ENCODE measurements at places on chromosomes 4 and X.

DNA sequence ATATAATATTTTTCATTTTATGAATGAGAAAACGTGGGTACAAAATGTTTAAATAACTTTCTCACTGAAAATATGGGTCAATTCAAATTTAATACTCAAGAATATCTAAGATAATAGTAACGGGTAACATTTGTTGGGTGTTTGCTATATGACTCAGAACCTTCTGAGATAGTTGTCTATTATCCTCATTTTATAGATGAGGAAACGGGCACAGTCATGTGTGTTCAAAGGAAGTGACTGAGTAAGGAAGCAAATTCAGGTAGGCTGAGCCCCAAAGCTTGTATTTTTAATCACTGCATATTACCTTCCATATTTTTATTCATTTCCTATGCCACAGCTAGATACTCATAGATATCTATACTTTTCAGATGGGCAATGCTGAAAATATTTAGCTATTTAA lies 12.2 kb upstream of the CAMK2D start:
- no peak for DNase-seq

DNA sequence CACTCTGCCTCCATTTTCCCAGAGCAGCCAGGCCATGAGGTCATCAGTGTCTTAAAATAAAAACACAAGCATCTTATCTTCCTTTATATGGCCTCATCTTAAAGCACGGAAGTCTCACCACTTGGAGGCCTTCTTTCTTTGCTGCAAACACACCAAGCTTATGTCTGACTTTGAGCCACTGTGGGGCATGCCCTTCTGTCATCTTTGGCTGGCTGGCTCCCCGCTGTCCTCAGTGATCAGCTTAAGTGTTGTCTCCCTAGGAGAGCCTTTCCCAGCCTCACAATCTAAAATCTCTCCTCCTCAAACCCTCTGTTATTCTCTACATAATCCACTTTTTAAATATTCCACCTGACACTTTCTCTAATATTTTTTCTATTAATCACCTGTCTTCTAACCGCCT lies 191.6 kb upstream of the TTC29 start:
- DNase-seq = no peak

- no peak for DNase-seq
These were observed 14.1 kb downstream of the ACSL1 start for GRCh38 chr4:184811526-184812198.

GRCh38 chr4:8594097-8595038 lies 1.8 kb downstream of the CPZ start:
- DNase-seq = peak; percentile 75

DNA sequence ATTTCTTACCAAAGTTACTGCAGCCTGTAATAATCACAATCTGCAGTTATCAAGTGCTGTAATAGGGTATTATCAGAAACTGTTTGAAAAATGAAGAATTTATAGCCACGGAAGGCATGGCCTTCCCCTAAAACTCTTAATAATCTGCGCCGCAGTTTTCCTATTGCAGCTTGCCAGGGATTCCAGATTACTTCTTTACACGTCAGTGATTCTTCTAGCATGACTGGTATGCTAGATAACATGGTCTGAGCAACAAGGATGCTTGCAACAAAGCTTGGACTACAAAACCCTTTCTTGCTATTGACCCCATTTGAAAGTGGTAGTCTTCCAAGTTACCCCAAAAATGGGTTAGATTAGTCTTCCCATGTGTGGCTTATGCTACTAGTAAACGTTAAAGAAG lies 47.2 kb upstream of the GK2 start:
- no peak for DNase-seq

DNA sequence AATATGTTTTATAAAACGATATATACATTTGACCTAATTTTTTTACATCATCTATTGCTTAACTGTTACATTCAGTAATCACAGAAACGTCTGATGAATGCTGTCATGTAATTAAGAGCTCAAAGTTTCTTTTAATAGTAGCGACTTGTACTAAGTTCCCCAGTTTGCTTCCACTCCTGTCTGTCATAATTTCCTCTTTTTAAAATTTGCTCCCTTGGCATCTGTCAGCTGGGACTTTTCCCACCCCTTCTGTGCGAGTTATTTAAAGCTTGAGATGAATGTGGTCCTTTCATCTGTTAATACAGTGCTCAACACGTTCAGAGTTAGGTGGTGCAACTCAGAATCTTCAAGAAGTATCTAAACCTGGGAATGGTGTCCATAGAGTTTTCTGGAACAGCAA lies 1.2 kb downstream of the RAP1GDS1 start:
- DNase-seq = no peak

DNA sequence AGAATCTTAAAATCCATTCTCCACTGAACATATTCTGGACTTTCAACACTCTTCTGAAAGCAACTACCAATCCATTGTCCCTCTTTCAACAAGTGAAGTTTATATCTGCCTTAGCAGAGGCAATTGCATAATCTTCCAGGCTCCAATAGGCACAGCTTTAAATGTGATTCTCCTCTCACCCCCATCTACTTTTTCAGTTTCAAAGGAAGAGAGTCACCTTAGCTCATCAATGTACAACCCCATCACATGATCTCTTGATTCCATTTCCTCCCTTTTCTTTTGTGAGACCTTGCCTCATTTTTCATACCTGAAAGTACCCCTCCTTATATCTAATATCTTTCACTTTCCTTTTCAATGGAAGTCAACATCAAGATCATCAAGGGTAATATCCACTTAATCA lies 921.7 kb upstream of the EPHA5 start:
- DNase-seq = no peak

GRCh38 chr4:184860018-184860779 lies 34.4 kb upstream of the ACSL1 start:
- DNase-seq = no peak

- DNase-seq = no peak
These were observed 36.0 kb downstream of the SLC9A7 start for GRCh38 chrX:46722742-46723568.

DNA sequence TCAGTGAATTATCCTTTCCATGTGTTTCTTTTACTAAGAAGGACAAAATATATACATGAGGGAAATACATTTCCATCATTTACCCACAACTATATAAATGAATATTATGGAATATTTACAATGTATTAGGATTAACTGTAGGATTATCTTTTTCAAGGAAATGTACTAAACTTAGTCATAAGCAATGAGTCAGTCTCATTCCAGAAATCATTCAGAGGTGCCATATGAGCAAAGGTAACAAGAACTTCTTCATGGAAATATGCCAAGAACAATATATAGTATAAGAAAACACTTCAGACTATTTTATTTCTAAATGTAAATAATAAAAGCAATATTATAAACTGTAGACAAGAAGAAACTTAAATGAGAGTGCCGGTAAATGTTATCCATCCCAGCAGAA lies 67.1 kb downstream of the USP38 start:
- DNase-seq = no peak

DNA sequence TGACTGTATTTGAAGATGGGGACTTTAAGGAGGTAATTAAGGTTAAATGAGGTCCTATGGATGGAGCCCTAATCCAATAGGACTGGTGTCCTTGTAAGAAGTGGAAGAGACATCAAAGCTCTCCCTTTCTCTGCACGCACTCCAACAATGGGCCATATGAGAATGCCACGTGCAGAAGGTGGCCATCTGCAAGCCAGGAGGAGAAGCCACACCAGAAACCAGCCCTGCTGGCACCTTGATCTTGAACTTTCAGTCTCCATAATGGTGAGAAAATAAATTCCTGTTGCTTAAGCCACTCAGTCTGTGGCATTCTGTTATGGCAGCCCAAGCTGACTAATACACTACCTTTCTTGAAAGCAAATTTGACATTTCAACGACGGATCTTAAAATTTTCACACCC lies 73.2 kb downstream of the SMARCA1 start:
- no peak for DNase-seq

DNA sequence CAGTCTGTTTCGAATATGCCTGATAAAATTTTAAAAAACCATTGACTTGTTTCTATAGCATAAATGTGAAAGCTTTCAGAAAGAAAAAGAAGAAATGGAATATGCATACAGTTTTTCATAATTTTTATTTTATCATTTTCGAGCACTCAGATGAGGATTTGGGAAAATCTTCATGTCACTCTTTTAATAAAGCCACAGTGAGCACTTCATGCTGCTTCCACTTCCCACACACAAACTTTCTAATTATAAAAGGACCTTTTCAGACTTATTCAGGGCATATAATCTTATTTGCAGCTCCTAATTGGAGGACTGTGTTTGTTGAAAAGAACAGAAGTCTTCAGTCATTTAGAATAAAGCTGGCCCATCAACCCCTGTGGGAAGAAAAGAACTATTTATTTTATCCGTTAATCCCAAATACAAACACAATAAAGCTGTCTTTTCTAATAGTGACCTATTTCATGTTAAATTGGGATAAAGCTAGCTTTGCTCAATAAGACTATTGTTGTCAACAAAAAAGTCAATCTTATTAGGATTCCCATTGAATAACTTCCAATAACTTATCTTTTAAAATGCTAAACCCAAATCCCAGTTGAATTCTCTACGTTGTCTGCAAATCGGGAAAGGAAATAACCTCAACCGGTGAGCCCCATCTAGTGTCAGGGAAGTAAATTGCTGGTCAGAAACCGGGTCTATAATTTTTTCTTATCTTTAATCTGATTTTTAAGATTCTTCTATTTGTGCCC lies 211.5 kb downstream of the PDGFRA start:
- peak; percentile 11 for DNase-seq

- DNase-seq = no peak
These were observed 15.7 kb upstream of the FAT1 start for GRCh38 chr4:186739317-186739716.

DNA sequence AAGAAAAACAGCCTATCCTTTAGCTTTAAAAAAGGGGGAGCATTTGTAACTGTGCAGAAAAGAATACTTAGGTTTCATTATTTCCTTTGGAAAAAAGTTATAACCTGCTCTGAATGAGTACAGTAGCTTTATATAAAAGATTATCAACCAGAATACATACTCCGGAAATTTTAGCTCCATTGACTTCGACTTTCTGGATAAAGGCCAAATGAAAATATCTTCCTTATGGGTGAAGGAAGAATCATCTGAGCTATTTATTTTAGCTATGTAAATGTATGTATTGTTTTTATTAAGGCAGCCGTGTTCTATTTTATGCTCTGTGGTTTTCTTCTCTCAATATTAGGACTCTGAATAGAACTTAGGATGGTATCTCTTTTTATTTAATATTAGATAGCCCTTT lies 69.0 kb upstream of the ETNPPL start:
- no peak for DNase-seq

GRCh38 chrX:55143621-55144020 lies 54.8 kb downstream of the PAGE2 start:
- DNase-seq = no peak

- DNase-seq = peak; percentile 60
These were observed 941.2 kb upstream of the TENM3 start for GRCh38 chr4:181301735-181302710.

DNA sequence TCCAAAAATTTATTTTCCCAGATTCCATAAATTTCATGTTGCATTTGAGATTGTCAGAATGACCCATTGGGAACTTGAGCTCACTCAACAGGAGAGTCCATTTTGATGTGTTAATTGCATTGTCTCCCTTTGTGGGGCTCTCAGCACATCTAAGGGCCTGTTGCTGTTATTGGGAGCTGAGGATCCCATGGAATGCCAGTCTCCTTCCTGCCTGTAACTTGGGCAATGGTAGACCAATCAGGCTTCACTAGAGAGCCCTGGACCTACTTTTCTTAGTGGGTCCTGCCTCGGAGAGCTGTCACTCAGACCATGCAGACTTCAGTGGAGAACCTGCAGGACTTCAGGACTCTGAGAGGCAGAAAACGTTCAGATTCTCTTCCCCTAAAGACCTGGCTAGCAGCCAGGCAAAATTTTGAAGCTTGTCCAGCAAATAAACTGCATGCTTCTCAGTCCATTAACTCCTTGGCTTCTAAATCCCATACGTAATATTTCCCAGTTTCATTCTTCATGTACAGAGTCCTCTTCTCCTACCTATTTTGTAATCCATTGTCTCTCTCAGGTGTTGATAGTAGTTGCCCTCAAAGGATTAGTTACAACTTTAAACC lies 25.1 kb downstream of the OCRL start:
- DNase-seq = no peak

DNA sequence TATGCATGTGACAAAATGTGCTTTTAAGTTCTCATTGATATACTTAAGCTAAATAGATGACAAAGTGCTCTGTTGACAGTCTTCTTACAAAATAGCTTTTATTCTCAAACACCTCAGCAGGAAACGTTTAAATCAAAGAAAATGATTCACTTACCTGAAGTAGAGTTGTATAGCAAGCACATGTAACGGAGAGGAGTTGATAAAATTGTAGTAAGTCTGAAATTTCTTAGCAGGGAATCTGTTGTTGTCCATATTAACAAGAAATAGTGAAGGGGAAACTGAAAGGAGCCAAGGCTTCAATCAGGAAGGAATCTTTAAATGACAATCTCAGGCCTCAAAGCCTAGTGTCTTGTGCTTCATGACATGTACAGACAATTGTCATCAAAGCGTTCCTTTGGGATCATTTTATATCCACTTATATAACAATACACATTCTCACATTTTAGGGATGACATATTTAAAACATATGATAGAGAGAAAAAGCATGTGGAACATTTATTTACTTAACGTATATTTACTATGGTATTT lies 2010.2 kb upstream of the IGFBP7 start:
- no peak for DNase-seq

DNA sequence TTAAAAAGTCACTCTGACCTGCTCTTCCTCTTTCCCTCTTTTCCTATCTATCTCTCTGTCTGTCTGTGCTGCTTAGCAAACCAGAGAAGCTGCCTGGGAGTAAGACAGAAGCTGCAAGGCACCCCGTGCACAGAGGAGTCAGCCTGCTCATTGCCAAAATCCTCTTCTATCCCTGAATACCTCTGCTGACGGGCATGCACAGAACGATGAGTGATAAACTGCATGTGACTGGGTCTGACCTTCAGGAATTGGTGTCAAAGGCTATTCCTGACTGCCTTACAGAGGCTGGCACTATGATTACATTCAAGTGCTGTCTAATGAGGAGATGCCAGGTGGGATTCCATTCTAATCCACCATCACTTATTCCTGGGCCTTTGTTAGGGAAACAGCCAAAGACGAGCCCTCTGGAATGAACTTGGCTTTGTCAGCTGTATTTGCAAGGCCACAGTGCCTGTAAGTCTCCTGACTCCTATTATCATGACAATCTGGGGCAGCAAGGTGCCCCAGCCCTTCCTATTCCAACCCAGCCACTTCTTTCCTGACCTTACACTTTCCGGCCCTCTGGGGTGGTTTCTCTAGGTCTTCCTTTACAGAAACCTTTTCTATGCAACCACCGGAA lies 45.4 kb upstream of the CTAG2 start:
- no peak for DNase-seq

GRCh38 chr4:163590103-163590502 lies 95.6 kb downstream of the TMA16 start:
- no peak for DNase-seq
